ENCODE measurements at places on chromosomes 12 and 14.

DNA sequence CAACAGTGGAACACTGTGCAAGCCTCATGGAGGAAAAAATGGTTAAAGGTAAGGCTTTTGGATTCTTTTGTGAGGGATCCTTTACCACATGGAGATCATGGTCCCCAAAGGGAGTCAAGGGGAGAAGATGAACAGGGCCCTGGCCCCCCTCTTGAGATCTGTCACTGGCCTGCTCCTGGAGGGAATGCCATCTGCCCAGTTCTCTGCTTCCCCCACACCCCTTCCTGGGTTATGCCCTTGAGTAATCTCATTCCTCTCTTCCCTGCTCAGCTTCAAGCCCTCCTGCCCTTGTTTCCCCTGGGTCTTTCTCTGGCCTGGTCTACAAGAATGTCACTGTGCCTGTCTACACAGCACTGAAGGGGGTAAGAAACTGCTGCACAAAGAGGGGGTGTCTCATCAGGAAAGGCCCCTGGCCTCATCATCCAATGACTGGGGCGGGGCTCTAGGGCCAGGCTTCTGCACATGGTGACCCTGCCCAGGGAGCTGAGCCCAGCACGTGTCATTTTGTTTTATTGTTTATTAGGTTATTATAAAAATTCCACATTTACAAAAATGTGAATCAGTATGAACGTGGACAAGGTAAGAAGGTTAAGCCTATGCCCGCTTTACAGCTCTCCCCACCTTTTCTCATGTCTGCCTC is 30.3 kb downstream of the PIGH start:
- DNase-seq: no peak

- no peak for DNase-seq
Observed at GRCh38 chr12:122873540-122873939, 22.4 kb downstream of the VPS37B start.

GRCh38 chr14:49679271-49679670 is 8.7 kb downstream of the POLE2 start:
- no peak for DNase-seq

GRCh38 chr12:47590771-47591360 is 115.0 kb downstream of the RPAP3 start:
- DNase-seq: no peak

GRCh38 chr14:70713511-70713916 is 71.8 kb downstream of the TTC9 start:
- DNase-seq: no peak

GRCh38 chr12:46387670-46388069 is 15.1 kb upstream of the SLC38A2 start:
- no peak for DNase-seq

GRCh38 chr12:128800606-128801005 is 23.2 kb downstream of the SLC15A4 start:
- no peak for DNase-seq

DNA sequence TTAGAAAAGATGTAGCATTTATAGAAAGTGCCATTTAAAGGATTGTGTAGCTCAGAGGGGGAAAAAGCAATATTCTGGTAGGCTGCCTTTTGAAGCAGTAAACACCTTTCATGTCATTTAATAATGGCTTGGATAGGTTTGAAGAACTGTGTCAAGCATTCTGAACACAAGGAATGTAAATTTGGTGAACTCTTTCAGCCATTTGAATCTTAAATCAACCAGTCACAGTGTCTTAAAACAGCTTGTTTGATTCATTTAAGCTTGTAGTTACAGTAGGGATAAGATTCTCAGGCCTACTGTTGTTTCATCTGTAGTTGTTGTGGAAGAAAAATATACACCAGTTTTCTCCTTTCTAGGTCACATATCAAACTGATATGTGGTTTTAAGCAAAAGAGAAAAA is 299.4 kb upstream of the NOVA1 start:
- DNase-seq: no peak

GRCh38 chr12:62653740-62654139 is 187.1 kb downstream of the MON2 start:
- DNase-seq: no peak

DNA sequence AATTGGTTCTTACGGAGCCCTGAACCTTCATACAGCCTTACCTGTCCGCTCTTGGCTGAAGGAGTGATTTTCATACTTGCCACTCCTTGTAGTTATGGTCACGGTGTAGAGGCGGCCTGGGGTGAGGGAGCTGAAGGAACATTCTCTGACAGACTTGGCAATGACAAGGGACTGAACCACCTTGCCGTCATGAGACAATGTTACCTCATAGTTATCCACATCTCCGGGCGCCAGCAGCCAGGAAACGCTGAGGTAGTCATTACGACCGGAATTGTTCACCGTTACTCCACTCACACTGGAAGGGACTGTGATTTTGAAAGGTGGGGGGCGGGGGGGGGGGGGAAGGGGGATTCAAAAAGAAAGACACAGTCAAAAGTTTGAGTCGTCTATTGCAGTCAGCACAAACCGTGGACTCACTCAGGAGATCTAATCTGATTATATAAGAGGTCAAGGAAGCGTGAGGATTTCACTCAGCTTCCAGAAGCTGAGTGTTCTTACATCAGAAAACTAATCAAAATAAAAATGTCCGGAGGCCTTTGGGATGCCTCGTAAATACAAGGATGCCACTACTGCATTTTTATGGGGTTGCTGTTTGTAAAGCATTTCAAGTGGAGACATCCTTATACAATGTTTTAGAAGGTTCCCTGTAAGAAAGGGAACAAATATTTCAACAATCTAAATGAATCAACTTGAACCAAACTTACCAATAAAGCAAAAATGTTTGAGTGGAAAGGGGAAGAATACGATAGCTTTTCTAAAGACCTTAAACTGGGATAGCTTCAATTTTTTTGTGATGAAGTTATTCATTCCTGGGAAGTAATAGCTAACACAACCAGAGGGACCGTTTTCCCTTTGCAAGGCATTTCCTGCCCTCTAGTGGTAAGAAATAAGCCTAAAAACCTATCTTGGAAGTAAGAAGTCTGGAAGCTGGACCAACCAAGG is 60.6 kb downstream of the PTPRB start:
- peak; percentile 85 for DNase-seq

Data from AG09309 (cell line).